ENCODE measurements at places on chromosomes 12 and 14.
A peak's percentile ranks its signal among the peaks of the same experiment; 100 is the strongest.

DNA sequence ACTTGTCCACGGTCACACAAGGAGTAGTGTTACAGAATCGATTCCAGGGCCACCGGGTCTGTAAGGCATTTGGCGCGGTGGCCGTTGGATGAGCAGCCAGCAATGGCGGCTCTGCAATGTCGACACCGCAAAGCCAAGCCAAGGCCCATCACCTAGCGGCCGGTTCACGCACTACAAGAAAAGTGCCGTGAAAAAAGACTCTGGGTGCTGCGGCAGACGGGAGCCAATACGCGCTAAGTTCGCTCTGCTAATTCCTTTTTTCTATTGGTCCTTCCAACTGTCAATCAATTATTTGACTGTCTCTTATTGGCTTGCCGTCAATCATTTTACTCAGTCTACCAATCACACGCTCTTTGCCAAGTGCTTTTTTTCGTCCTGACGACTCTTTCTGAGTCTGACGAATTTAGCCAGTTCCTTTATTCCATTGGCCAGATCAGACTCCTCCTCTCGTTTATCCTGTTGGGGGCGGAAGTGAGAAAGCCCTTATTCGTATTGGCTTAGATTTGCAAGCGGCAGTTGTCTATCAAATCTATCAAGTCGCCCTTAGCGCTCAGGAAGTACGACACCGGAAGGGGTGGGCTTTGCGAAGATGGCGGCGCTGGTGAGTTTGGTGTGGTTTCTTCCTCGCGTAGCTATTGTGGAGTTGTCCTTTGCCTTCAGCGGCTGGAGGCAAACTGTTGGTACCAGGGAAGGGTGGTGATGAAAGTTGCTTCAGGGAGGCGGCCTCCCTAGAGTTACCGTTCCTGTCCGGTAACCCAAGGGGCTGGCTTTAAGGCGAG, at the start of gene NGDN:
Gene NGDN (plus strand): TSS at position 577 of the 779 bp plus-strand sequence. CDS start 13 bp downstream, at position 590.
- DNase-seq, result peak; percentile 100

GRCh38 chr12:32891956-32892355, 4.6 kb downstream of the PKP2 start:
- peak; percentile 18 for DNase-seq

- DNase-seq, result no peak
Observed at GRCh38 chr12:112586148-112586783, 167.5 kb downstream of the PTPN11 start.

- peak; percentile 54 for DNase-seq
Observed at GRCh38 chr14:84785996-84786395, 743.9 kb upstream of the FLRT2 start.

DNA sequence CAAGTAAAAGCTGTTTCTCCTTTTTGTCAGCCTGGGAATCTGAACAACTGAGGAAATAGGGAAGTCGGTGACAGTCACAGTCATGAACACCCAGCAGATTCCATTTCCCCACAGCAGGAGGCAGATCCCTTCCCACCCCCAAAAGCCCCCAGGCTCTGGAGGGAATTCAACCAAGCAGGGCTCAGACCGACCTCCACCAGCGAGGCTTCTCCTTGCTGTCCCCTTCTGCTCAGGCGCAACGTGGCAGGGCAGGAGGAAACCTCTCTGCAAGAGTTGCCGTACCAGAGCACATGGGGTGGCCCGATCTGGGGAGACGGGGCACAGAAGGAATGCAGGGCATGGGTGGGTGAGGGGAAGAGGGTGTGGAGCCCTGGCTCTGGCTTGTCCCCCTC, 319 bp downstream of the GALNT6 start:
- no peak for DNase-seq

- DNase-seq, result no peak
Observed at GRCh38 chr14:64525354-64525753, 15.2 kb upstream of the HSPA2 start.

DNA sequence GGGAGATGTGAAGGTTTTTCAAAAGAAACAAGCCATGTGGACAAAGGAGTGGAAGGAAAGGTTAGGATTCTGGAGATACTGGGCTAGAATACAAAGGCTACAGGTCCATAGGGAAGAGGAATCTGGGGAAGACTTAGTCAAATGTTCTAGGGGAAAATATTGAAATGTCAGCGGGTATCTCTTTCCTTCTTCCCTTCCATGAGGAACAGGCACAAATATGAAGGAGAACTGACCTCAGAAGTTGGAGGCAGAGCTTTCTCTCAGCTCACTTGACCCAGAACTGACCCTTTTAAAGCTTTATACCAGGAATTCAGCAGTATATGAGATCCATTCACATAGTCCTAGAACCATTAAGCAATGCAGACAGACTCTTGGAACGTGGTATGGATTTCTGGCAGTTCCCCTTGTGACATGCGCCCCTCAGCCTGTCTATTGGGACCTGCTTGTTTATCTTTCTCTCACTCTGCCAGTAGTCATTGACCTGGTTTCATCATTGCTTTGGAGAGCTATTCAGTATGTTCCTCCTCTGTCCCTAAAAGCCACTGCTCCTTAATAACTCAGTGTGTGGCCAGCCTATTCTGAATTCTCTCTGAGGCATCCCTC, 43.0 kb upstream of the GSG1 start:
- DNase-seq, result no peak

DNA sequence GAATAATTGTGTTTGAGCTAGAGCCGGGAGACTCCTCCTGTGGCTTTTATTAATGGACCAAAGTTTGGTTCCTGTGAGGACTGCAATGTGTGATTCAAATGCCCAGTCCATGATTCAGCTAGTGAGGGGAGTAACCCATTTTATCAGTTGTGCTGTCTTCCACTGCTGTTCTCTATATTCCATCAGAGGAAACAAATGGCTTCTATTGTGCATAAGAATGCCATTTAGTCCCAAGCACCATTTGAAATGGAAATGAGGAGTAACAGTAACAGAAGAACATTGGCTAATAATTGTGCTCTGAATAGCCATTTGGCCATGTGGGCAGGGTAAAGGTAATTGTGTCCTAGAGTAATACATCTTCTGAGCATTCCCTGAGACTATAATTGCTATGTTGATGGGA, 642.7 kb downstream of the DIO2 start:
- no peak for DNase-seq

GRCh38 chr14:68814539-68815297, 21.9 kb upstream of the ZFP36L1 start:
- DNase-seq, result peak; percentile 74

Data from fibroblast of skin of back (primary cell).